Daoy (cell line): ENCODE measurements at places on chromosomes 6 and 20.

- no peak for DNase-seq
Observed at GRCh38 chr20:59569305-59569704, 35.0 kb upstream of the PHACTR3 start.

- DNase-seq, result peak; percentile 80
Observed at GRCh38 chr20:58692579-58693225, at the start of gene NPEPL1. TSS of gene NPEPL1 (plus strand) at chr20:58692800. CDS start at chr20:58692901, 101 bp downstream.

DNA sequence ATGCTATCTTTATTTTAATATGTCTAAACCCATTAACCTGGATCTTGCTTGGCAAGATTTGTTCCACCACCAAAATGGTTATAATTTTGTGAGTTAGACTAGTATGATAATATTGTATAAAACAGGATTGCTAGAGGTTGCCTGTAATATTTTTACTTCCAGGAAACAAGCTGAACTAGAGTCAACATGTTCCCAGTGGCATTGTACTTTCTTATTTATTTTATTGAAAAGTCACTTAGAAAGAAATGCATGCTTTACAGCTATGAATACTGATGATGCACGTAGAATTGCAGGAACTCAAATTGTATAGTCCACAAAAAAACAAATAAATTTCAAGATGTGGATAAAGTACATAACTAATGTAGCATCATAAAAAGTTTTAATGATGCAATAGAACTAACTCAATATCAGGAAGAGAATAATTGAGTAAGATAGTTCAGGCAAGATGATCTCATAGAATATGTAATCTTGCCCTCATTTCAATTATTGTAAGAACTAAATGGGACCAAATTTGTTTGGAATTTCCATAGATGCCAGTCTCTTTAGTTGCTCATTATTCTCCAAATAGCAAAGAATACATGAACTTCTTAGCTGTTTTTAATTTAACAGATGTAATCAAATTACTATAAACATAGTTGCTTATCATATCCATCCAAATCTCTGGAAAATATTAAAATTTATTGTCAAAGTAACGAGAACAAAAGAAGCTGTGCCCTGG lies 451.8 kb downstream of the COL12A1 start:
- no peak for DNase-seq

DNA sequence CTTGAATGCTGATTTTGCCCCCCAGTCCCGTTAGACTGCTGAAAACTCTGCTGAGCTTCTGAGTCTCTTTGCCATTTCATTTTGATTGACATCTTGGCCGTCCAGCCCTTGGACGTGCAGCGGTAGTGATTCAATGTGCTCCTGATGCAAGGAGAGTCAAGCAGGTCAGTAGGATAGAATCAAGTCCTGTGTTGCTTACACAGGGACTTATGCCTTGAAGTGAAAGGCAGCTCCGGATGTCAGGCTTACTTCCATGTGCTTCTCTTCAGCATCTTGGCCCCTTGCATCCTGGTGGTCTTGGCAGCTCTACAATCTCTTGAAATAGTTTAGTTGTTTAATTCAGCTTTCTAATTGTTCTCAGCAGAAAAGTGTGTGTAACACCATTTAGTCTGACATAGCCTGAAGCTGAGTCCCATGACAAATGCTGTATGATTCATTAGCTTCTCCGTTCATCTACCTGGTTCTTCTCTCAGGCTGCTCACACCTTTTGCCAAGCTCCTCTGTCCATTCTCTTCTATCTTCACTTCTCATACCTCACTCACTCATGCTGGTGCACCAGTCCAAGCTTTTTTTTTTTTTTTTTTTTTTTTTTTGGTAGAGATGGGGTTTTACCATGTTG lies 76.0 kb downstream of the EZR start:
- DNase-seq, result no peak

GRCh38 chr20:25553819-25554296 lies 31.5 kb downstream of the NINL start:
- no peak for DNase-seq

DNA sequence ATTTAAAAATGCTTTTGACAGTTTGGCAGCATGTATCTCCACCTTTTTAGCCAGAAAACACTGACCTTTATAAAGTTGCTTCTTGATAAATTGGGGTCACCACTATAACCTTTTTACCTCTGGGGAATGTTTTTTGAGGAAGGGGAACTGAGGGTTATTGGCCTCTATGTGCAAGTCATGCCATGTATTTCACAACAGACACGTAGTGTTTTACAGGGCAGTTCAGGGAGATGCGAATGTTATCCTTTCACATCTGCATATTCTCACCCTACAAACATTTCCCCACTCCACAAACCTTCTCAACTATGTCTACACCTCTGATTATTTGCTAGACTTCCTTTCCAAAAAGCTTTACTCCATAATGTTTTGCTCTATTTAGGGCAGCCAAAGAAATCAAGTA lies 17.0 kb upstream of the SLA2 start:
- no peak for DNase-seq

GRCh38 chr6:142485256-142485655 lies 183.4 kb downstream of the ADGRG6 start:
- DNase-seq, result no peak

DNA sequence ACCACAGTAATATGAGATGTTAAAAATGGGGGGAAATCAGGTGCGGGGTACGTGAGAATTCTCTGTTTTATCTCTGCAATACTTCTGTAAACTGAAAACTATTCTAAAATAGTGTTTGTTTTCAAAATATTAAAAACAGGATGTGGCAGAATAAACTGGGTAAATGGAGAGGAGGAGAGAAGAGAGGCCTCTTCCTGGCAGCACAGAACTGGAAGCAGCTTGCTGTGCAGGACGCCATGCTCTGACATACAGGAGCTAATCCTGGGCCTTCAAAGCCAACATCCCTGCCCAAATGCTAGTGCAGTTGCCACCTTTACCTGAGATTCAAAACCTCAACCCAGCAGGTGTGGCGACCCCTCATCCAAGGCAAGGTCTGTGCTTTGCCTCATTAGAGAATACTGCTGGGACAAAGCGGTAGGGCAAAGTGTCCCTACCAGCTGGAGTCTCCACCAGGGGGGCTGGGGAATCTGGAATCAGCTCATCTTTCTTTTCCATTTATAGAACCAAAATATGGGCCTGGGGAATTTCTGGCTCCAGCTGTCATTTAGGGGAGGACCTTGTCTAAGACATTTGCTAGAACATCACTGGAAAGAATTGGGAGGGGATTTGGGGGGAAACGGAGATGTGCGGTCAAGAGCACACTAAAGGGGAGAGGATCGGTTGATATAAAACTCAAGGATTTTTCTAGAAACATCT lies 67.3 kb downstream of the SCML4 start:
- DNase-seq, result no peak

DNA sequence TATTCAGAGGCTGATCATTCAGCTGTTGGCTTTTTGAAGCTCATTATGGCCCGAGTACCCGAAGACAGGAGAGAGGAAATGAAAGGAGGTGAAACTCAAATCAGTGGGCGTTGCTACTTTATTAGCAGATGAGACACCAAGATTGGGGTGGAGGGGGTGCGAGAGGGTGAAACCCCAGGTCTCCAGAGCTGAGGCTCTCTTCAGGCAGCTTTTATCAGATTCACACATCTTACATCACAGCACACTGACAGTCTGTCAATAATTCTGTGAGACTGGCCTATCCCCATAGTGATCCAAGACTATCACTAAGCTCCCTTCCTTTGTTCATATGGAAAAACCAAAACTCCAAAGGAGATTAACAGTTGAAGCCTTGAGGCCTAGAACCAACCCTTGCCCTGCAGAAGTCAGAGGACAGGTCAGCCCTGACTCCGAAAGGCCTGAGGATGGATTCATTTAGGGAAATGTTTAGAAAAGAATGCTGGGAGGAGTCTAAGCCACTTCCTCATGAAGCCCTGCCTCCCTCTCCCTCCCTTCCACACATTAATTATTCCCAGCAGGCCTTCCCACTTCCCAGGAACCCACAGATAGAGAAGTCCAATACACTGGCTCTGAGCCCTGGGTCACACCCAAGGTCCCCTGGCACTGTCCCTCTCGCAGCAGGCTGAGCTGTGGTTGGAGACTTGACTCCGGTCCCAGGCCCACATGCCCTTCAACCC lies 23.2 kb downstream of the TRERF1 start:
- peak; percentile 38 for DNase-seq

DNA sequence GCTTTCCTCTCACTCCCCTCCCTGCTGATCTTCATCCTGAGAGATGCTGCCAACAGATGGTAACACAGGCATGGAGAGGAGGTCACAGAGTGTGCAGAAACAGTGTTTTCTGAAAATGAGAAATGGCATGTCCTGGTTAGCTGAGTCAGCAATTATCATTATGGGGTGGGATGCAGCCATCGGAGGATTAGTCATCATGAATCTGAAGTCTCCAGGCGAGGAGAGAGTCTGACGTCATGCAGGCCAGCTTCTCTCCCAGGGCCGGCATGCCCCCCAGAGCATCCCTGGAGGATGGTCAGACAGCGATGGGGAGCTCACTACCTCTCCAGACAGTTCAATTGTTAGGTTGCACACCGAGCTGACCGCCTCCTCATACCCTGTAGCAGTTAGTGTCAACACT lies 4.7 kb upstream of the GTSF1L start:
- DNase-seq, result peak; percentile 65

DNA sequence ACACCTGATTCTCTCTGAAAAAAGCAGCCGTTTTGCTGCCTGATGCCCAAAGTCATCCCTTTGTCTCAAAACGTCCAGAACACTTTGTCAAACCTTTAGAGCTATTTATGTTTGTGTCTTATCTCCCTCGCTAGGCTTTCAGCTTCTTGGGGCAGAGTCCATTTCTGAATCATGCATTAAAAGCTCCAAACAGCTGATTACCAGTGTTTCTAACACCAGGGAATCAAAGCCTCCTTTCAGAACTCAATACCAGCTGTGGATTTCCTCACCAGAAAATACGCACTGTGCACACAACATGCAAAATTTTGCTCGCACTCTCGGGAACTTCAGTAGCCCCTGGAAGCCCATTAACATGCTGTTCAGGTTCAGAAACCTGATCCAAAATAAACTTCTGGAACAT lies 333.3 kb downstream of the HACE1 start:
- no peak for DNase-seq

DNA sequence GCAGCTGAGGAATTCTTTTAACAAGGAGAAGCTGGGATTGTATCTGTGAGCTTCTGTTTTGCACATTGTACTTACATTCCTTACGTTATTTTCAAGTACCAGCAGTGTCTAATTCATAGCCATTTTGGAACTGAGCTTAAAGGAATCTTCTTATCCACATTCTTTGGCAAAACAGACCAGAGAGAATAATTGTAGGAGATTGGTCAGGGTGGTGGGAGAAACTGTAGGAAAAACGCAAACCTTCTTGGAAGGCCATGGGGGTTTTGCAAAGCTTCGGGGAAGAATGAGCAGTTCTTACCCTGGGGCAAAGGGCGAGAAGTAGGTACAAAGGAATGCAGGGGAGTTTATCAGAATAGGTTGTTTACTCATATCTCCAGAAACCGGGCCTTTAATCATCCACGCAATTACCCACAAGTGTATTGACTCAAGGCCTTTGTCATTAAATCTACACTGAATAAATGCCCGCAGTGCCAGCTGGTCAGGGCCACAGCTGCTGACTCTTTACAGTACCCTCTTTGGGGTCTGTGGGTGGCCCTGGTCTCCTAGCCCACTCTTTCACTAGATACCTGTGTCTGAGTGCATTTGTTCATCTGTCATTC lies 39.6 kb upstream of the SPTLC3 start:
- DNase-seq, result no peak

DNA sequence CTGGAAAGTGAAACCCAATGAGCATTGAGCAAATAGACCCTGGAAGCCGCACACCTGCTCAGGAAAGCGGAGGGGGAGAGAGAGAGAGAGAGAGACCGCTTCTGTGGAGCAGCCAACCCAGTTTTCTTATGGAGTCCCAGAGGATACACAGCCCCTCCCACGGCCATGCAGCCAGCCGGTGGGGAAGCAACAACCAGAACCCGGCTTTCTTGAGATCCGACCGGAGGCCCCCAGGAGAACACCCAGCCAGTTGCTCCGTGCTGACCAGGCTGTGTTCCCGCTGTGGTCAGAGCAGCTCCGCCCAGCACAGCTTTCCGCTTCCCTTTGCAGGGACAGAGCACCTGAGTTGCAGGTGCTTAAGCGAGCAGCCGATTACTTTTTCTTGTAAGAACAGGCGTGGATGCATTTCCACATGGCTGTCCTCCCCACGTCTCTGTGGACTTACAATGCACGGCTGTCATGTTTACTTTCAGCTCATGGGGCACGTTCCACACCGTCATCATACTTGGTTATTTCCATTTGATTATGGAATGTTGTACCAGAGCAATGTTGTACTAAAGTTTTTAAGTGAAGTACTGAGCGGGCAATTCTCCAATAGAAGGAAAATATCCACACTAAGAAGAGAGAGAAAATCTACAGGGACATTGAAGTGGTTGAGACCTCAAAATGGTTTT lies 381.9 kb downstream of the THBS2 start:
- no peak for DNase-seq

DNA sequence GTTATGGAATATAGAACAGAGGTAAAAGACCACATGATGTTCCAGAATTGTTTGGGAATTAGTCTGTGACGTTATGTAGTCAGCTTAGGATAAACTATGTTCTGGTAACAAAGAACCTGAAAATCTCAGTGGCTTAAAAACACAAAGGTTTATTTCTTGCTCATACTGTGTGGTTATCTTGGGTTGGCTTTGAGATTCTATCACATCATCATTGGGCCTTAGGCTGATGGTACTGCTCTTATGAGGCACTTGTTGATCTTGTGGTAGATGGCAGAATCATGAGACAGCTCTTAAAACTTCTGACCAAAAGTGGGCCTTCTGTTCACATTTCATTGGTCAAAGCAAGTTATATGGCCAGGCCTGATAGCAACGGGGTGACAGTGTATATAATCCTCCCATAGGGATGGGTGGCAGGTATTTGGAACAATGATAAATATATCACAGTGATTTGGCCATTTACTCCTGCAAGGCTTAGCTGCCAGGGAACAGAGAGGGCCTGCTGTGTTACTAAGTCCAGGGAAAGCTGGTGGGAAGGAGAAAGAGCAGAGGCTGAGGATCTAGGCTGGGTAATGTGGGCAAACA lies 13.5 kb downstream of the DHX35 start:
- no peak for DNase-seq
